ENCODE measurements at places on chromosomes 5 and 9. TPM values are rescaled to one million over a fixed set of nuclear protein-coding genes. Genes with fewer than 3 reads are reported as not detected.

DNA sequence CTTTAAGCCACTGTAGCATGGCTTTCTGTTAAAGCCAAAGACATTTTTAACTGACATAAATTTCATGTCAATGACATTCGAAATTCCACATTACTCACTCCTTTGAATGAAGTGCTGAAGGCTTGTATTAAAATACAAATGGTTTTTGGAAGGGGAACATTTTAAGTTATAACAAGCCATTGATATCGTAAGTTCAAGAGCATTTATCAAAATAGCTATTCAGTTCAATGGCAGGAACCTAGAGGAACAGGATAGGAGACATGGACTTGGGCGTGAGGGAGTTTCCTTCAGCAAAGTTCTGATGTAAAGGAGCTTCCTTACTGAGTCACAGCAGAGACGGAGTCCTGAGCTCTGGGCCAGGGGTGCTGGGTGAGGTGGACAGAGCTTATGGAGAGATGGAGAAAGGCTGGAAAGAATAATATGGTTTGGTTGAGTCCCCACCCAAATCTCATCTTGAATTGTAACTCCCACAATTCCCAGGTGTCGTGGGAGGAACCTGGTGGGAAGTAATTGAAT is 631.8 kb downstream of the BNC2 start:
- DNase-seq = no peak

- DNase-seq = no peak
These were observed 322.5 kb upstream of the SLC24A2 start for GRCh38 chr9:20111173-20111843.

DNA sequence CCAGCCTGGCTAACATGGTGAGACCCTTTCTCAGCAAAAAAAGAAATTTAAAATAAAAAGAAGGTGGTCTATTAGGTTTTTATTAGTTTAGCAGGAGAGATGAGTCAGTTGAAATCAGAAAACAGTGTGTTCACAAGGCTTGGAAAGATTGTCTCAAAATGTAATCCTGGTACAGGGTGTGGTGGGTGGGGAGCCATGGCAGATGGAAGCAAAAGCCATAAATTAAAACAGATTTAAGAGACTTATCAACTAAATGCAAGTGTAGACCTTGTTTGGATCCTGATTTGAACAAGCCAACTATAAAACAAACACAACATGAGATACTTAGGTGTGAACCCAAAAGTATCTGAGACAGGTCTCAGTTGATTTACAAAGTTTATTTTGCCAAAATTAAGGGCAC is 42.8 kb upstream of the KLF9 start:
- DNase-seq = no peak

GRCh38 chr5:138789771-138790242 is 36.6 kb downstream of the CTNNA1 start:
- no peak for DNase-seq

GRCh38 chr5:127028822-127029457 is 1.4 kb downstream of the MARCHF3 start:
- DNase-seq = no peak

GRCh38 chr5:33997331-33997983 is 10.4 kb downstream of the AMACR start:
- peak; percentile 59 for DNase-seq

DNA sequence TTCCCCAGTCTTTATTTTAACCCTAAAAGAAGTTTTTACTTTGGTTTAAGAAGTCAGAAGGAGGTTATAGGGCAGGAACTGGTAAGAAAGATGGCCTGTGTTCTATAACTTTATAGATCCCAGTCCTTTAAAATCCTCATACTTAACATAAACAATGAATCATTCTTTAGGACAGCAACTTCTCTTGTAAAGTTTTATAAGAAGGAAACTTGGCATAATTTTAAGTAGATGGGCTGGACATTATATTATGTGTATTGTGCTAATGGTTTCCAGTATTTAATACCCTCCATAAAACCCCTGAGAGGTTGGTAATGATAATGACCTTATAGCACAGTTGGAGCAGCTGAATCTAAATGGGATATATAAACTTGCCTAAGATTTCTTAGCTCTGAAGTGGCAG is 247.2 kb downstream of the FAM170A start:
- DNase-seq = no peak

DNA sequence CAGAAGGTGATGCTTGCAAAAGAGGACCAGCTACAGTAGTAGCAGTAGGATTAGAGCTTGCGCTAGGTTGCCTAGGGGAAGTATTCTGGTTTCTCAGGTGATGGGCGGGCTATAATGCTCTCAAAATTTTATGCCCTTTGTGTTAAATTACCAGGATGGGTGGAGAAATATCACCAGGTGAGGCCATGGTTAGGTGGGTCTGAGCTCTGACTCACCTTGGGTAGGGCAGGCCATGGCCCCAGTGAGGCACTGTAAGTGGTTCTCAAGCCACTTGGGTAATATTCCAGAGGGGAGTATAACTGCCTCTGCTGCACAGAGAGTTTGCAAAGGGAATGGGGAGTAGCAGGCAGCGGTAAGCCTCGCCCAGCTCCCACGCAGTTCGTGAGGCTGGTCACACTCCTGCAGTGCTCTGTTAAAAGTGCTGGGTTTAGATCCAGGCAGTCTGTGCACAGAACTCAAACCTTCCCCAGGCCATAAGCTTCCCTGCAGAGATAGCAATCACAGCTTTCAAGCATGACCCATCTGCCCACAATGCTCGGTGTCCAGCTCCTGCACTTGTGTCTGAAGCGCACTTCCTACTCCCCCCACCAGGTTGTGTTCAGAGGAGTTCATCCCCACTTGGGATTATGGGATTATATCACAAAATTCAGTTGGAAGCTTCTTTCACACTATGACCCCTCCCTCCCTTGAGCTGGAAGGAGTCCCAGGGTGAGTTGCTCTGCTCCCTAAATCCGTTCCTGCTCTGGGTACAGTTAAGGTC is 575.0 kb downstream of the CHSY3 start:
- DNase-seq = no peak

- no peak for DNase-seq
These were observed 100.3 kb downstream of the PCSK1 start for GRCh38 chr5:96332535-96333366.

DNA sequence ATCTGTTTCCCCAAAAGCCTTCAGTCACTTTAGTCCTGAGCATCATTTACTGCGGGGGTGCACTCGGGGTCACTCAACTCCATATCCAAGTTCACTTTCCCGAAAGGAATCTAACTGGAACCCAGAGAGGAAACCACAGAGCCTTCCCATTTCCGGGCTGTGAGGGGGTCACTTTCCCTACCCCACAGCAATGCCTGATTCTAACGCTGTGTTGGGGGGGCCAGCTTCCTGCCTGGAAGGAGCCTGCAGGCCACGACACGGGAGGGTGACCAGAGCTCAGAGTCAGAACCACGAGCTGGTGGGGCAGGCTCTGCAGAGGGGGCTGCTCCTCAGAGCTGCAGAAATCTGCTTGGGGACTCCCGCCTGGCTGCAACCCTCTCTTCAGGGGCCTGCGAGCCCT is 20.3 kb downstream of the BRD9 start:
- DNase-seq = no peak

GRCh38 chr9:117496307-117496706 is 81.5 kb upstream of the ASTN2 start:
- DNase-seq = no peak

DNA sequence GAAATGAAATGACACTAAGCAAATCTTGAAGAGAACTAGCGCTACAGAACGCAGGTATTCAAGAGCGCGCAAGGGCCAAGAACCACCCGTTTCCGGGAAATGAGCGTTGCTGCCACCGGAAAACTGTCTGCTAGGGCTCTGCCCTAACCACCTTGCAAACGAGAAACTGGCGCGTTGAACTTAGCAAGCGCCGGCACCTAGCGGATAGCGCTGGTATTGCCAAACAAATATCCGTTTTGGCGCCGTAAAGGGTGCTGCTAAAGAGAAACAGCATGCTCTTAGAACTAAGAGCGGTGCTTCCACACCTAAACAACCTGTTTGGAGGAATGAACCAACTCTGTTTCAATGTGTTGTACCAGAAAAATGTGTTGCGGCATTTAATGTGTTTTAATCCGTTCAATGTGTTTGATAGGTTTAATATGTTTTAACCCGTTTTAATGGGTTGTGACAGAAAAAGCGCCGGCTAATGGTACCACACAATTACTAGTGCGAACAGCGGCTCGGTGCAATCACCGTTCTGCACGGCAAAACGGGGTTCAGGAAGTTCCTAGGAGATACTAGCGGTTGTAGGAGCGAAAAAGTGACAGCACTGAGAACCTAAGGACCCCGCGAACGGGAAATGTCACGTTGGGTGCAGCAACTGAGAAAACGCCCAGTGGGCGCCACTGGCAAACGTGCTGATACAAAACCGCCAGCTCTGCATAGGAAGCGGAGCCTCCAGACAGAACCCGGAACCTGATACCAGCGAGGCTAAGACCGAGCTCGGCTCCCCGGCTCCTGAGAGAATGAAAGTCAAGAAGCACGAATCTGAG is at the start of gene ANXA2R:
Gene ANXA2R (minus strand): TSS at position 33 of the 812 bp plus-strand sequence. CDS start 273 bp downstream, outside the sequence.
- peak; percentile 88 for DNase-seq

Gene PRKAA1
- total RNA-seq = 39.9 TPM

Gene RPP25L
- 79.2 TPM for total RNA-seq

Gene PIP5KL1
- total RNA-seq = 0.51 TPM

Gene GRXCR2
- total RNA-seq = 1.1 TPM

Gene ACOT12
- total RNA-seq = not detected

Gene ST8SIA4
- 5.6 TPM for total RNA-seq

Data from heart left ventricle (tissue), 16 donors.